ENCODE measurements at places on chromosomes 6 and 20.

GRCh38 chr6:160218810-160219209 is 39.8 kb downstream of the SLC22A2 start:
- DNase-seq: no peak

DNA sequence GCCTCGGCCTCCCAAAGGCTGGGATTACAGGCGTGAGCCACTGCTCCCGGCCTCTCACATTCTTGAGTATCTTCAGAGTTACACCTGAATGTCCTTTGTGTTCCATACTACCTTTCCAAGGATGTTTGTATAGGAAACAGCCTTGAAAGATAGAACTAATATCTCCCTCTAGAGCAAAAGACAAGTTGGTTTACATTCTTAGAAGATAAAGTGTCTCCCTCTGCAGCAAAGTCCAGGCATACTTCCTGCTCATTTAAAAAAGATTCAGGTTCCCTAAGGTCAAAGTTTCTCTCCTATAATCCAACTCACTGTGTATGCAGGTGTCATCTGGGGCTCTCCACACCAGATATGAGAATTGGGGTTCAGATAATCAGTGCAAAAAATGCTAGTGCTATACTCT is 224.4 kb downstream of the TPBG start:
- DNase-seq: no peak

GRCh38 chr6:122452509-122452908 is 19.1 kb downstream of the SERINC1 start:
- DNase-seq: no peak

GRCh38 chr6:45743028-45743615 is 272.5 kb downstream of the CLIC5 start:
- DNase-seq: no peak

DNA sequence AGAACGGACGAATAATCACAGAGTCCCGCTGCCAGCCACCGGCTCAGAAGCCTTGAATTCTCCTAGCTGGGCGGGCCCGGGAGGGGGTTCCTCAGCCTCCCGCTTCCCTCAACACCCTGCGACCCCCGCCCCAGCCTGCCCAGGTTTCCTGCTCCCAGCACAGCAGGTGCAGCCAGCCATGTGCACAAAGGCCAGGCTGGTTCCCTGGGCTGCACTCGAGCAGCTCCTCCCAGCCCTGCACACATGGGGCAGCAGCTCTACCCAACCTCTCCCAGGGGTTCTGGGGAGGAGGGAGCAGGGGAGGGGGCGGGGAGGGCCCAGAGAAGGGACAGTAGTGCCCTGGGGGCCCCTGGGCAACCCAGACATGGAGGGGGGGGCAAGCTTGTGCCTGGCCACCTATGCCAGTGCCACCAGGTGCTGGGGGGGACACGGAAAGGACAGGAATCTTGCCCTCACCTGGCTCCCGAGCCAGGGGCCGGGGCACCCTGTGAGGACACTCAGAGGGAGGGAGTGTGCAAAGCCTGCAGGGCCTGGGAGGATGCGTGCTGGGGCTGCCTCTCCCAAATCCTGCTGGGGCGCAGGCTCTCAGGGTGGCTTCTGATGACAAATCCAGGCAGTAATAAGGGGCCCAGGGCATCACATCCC is 1.2 kb upstream of the NTSR1 start:
- DNase-seq: no peak

DNA sequence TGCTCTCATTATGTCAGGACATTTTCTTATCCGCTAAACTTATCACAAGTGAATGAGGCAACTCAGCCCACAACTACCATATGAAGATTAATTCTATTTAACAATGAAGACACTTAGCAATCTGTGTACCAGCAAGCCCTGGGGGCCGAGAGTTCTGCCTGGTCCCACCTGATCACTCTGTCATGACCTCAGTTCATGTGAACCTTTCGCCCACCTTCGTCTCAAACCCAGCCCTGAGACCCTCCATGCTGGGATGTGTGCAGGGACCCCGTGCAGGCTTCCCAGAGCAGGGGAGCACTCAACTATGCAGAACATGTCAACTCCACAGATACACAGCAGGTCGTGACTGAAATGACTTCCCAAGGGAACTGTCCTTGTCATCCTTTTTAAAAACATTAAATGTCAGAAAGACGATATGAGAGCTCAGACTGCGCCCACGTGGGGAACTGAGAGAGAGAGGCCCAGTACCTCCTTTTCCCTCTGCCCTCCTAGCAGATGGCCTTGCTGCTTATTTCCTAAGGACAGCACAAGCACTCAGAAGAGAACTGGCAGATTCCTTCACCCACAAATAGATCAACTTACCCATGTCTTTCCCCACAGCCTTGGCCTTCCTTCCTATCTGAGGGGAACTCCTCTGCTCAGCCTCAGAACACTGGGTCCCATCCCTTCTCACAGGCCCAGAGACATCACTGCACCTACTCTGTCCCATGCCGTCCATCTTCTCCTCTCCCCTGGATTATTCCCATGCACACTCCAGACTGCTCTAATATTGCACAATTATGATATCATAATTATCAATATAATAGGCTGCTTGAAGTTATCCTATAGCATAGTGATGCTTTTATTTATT is 11.5 kb downstream of the ABHD12 start:
- DNase-seq: no peak

DNA sequence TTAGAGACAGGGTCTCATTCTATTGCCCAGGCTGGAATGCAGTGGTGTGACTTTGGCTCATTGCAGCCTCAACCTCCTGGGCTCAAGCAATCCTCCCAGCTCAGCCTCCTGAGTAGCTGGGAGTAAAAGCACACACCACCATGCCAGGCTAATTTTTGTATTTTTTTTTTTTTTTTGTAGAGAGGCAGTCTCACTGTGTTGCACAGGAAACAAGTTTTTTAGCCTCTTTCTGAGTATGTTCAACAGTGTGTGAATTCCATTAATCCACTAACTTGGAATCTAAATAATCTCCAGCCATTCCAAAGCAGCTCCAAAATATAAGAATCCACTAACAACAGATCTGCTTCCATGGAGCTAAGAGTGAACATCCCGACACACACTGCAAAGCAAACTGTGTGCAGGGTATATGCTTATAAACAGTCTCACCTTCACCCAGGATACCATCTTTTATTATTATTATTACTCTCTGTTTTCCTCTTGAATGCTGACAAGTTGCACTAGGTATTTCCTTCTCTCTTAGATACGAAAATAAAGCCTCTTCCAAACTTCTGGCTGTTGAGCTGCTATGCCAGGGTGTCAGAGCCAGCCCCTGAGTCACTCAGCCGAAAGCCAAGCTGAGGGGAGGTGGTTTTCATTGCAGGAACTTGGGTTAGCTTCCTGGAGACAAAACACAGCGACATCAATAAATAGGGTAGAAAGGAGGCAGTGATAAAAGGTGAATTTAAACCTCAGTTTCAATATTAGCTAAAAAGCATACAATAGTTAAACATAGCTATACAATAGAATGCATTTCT is 264.9 kb downstream of the HIVEP2 start:
- peak; percentile 81 for DNase-seq

GRCh38 chr20:58883241-58883691 is 30.8 kb downstream of the GNAS start:
- no peak for DNase-seq

- peak; percentile 70 for DNase-seq
Measured at GRCh38 chr20:29689411-29690225, 1567.8 kb upstream of the DEFB115 start.

- DNase-seq: no peak
Measured at GRCh38 chr6:32194825-32195651, 2.6 kb upstream of the GPSM3 start.

DNA sequence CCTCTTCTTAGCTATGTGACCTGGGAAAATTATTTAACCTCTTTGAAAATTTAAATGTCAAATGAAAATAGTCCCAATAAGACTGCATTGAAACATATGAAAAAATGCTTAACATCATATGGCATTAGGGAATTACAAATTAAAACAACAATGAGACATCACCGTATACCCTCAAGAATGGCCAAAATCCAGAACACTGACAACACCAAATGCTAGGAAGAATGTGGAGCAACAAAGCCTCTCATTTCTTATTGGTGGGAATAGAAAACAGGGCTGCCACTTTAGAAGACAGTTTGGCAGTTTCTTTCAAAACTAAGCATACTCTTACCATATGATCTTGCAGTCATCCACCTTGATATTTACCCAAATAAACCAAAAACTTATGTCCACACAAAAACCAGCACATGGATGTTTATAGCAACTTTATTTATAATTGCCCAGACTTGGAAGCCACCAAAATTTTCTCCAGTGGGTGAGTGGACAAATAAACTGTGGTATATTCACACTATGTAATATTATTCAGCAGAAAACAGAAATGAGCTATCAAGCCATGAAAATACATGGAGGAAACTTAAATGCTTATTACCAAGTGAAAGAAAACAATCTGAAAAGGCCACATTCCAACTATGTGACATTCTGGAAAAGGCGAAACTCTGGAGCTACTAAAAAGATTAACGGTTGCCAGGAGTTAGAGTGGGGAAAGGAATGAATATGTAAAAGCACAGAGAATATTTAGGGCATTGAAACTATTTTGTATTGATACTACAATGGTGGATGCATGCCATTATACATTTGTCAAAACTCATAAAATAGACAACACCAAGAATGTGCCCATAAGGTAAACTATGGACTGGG is 459.9 kb downstream of the GRIK2 start:
- no peak for DNase-seq

- DNase-seq: no peak
Measured at GRCh38 chr6:37368961-37369320, 15.2 kb downstream of the RNF8 start.

DNA sequence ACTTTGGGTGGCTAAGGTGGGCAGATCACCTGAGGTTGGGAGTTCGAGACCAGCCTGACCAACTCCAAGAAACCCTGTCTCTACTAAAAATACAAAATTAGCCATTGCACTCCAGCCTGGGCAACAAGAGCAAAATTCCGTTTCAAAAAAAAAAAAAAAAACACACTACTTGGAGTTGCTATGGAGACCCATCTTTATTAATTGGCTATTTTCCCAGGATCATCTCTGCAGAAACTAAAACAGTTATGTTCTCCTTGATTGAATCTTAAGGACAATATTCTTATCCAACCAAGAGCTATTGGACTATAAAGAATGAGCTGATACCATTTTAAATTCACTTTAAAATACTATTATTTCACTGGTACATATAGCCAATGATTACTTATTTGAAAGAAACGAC is 14.7 kb downstream of the AKIRIN2 start:
- DNase-seq: no peak

GRCh38 chr6:10720265-10720959 is 2.5 kb upstream of the TMEM14C start:
- DNase-seq: peak; percentile 69
